Mesangial cell (primary cell): ENCODE measurements at places on chromosomes 2 and 18. TPM values are rescaled to one million over a fixed set of nuclear protein-coding genes. Genes with fewer than 3 reads are reported as not detected.

Gene ZNF385B
- total RNA-seq = 5.3 TPM in 1 of 2 replicates, not detected in the other

Gene CASP10
- 0.65 and 1.4 TPM in 2 replicates for total RNA-seq

Gene INPP1
- 6.4 and 8.2 TPM in 2 replicates for total RNA-seq

Gene CSRNP3
- total RNA-seq = 0.81 and 1.4 TPM in 2 replicates

Gene NR4A2
- total RNA-seq = 0.25 TPM in 1 of 2 replicates, not detected in the other

Gene PID1
- 1.1 and 3.4 TPM in 2 replicates for total RNA-seq

Gene GBX2
- 0.89 and 2.1 TPM in 2 replicates for total RNA-seq

Gene ANKRD62
- not detected in 2 replicates for total RNA-seq

Gene CHRNG
- not detected in 2 replicates for total RNA-seq

Gene LYPD1
- 158 and 161 TPM in 2 replicates for total RNA-seq

Gene BOK
- total RNA-seq = 77.7 and 133 TPM in 2 replicates

Gene CTAGE1
- not detected in 2 replicates for total RNA-seq

Gene IL1R1
- 10.3 and 36.4 TPM in 2 replicates for total RNA-seq

Gene ADGRF3
- total RNA-seq = 0.38 TPM in 1 of 2 replicates, not detected in the other

Gene CHMP3
- total RNA-seq = 28.2 and 36.3 TPM in 2 replicates

Gene ESPNL
- total RNA-seq = 1.3 and 2.2 TPM in 2 replicates

Gene DLGAP1
- 2.8 and 9.1 TPM in 2 replicates for total RNA-seq

Gene RBM43
- 2.1 and 3.5 TPM in 2 replicates for total RNA-seq

Gene MROH2A
- not detected in 2 replicates for total RNA-seq

Gene LMAN2L
- total RNA-seq = 13.1 and 16.3 TPM in 2 replicates

Gene PLEK
- under 0.01 TPM in 1 of 2 replicates, not detected in the other for total RNA-seq

Gene HOXD11
- total RNA-seq = 19.2 and 24.7 TPM in 2 replicates

Gene CNDP2
- total RNA-seq = 152 and 193 TPM in 2 replicates

Gene LRP1B
- total RNA-seq = under 0.01 and 0.13 TPM in 2 replicates

Gene SLC8A1
- total RNA-seq = 6.5 and 9.3 TPM in 2 replicates

Gene CCBE1
- 5.1 and 14.0 TPM in 2 replicates for total RNA-seq

Gene SCN1A
- total RNA-seq = not detected in 2 replicates

Gene GKN1
- total RNA-seq = not detected in 2 replicates

Gene PIEZO2
- total RNA-seq = 2.0 and 5.3 TPM in 2 replicates

Gene PPP1R1C
- 1.3 TPM in 1 of 2 replicates, not detected in the other for total RNA-seq

Gene ASTL
- not detected in 2 replicates for total RNA-seq

Gene ATP5F1A
- total RNA-seq = 429 and 441 TPM in 2 replicates

Gene SRD5A2
- not detected in 2 replicates for total RNA-seq

Gene ATP9B
- 19.4 and 27.5 TPM in 2 replicates for total RNA-seq

Gene MEP1B
- total RNA-seq = not detected in 2 replicates

Gene NXPH2
- total RNA-seq = 0.25 TPM in 1 of 2 replicates, not detected in the other

Gene CNNM3
- total RNA-seq = 7.2 and 13.6 TPM in 2 replicates

Gene REG1B
- total RNA-seq = not detected in 2 replicates

Gene CCDC178
- total RNA-seq = 0.13 TPM in 1 of 2 replicates, not detected in the other

Gene LAMA1
- total RNA-seq = 14.3 and 17.5 TPM in 2 replicates
